ENCODE measurements at places on chromosomes 1 and 21.

DNA sequence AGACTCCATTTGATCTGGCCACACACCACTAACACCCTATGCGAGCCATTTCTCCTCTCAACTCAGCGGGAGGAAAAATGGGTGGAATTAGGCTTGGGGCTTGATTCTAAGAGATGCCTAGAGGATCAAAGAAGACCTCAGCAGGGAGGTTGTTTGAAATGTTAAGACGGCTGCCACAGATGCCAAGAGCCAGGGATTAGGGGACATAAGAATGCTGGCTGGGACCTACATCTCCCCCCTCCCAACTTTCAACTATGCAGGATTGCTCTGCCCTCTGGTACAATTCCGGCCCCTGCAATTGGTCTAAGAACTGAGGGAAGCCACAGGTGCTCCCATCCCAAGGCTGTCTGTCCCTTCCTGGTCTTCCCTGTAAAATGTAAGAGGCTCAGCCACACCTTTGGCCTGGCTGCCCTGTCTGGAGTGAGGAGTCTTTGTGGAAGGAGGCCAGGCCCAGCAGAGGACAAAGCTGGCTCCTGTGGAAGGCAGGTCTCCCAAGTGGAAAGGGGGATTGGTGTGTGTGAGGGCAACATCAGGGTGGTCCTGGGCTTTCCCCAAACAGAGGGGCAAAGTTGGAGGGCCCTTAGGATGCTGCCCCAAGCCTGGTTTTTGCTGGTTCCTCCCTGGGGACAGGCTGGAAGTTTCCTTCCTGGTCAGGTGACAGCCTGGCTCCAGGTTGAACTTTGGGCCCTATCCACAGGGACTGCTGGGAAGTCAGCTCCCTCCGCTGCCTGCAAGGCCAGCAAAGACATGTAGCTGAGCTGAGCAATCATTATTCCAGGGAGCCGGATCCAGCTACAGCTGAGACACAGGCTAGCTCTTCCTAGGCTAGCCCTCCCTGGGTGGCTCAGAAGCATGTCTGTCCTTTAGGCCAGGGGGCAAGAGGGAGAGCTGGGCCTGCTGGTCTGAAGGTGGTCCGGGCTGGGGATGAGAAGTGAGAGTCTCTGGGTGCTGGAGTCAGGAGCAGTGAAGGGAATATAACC is 34.5 kb upstream of the SYNC start:
- DNase-seq = no peak

DNA sequence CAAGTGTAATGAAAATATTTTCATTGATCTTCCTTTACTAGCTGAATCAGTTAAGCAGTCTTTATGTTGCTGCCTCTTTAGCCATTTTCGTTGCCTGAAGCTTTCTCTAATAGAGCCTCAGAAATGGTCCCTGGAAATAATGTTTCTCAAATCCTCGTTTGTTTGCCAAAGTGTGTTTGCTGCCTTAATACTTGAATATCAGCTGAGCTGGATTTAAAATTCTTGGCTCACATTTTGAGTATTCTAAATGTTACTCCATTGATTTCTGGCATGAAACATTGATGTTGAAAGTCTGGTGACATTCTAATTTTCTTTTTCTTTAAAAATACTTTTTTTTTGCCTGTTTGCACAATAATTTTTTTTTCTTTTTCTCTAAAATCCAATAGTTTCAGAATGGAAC is 84.6 kb upstream of the SERBP1 start:
- DNase-seq = no peak

- DNase-seq = no peak
These were observed 87.5 kb downstream of the COP1 start for GRCh38 chr1:176119549-176119948.

DNA sequence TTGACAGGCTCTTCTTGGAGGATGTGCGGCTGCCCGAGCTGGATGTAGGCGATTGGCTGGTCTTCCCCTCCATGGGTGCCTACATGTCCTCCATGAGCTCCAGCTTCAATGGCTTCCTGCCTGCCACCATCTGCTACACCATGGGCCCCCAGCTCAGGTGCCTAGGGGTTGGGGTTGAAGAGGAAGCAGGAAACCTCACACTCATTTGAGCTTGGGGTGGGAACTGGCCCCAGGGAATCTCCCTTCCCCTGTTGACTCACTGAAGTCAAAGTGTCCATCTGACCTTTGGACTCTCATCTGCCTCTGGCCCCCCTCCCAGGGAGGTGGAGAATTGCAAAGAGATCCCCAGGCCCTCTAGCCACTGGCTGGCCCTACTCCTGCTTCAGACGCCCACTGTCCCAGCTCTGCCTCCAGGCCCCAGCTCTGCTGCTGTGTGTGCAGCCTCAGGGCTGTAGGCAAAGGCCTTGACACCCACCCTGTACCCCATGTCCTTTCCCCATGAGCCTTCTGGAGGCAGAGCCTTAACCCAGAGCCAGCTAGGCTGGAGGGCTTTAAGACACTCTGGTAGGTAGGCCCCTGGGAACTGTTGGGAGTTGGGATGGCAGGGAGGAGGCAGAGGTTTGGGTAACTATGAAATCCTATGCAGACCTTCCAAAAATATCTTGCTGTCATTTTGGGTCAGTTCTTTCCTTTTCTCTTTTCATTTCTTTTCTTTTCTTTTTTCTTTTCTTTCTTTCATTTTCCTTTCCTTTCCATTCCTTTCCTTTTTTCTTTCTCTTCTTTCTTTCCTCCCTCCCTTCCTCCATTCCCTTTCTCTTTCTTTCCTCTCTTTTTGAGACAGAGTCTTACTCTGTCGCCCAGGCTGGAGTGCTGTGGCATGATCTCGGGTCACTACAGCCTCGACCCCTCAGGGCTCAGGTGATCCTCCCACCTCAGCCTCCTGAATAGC is 66.9 kb upstream of the TINAGL1 start:
- no peak for DNase-seq

DNA sequence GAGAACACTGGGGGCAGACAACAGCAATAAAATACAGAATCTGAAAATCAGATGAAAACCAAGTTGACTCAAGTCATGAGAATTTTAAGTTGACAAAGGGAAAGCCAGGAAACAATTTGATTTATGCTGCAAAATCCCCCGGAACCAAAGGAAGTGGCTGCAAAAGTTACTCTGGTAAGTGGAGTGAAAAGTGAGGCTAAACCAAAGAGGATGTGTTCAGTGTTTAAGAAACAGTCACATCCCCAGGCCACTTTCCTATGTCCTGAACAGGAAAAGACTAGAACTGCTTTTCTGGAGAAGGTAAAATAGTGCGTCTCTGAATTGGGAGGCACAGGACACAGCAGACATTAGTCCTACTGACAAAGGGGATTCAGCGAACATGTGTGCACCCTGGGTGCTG is 5.9 kb downstream of the TARBP1 start:
- DNase-seq = no peak

GRCh38 chr1:155130272-155131006 is 2.8 kb downstream of the EFNA1 start:
- DNase-seq = no peak

GRCh38 chr1:94602802-94603625 is 61.5 kb upstream of the F3 start:
- DNase-seq = no peak

GRCh38 chr1:30657131-30658013 is 66.0 kb downstream of the MATN1 start:
- DNase-seq = no peak

DNA sequence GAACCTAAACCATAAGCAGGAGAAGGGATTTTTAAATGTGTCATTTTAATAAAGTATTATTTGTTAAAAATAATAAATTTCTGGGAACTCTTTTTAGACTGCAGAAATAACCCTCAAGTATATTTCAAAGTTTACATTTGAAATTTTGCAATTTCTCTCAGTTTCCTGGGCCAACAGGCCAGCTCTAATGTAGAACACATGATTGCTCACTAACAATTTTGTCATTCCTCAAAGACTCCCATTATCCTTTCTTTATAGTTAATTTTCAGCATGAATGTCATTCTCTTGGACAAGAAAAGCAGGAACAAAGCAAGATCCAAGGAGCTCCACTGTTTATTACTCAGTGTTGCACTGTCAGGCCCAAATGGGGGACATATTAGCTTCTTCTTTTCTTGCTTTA is 119.4 kb upstream of the VANGL1 start:
- DNase-seq = no peak

DNA sequence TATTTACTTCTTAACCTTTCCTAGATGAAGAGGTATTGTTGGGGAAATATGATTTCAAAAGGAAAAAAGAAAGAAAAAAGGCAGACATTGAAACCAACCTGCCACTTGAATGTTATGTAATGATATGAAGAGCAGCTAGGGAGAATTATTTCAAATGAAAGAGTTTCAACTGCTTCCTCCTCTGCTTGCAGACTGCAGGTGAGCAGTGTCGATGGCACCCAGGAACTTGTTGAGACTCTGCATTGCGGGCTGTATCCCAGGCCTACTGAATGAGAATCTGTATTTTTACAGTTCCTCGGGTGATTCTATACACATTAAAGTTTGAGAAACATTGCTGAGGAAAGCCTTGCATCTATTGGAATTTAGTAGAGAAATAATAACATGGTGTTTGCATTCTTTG is 3.7 kb upstream of the RUNX1 start:
- no peak for DNase-seq

DNA sequence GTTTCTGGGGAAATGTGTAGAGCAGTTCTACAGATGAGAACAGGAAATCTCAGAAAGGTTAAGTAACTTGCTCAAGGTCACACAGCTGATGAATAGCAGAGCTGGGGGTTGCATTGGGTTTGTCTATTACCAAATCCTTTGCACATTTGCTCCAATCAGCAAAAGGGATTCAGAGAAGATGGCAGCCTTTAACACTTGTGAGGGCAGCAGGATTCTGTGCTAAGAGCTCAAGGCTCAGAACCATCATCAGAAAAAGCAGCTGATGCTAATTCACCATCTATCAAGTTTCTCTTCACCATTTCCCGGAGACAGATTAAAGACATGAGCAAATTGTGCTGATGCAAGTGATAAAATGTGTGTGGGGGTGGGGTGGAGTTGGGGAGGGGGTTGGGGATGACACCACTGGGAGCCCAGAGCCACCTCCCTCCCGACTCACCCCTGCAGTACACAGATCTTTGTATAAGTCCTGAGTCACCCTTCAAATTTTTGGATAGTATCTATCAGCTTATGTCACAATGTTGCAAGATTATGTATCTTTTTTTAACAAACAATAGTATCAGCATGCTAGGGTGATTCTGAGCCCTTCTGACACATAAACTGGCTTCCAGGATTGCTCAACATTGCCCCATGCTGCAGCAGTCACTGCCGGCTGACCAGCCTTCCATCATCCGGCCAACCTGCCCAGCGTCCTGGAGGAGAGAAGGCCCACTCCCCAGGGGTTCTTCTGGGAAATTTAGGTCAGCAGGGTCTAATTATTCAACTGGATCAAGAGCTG is 2.8 kb upstream of the SPSB1 start:
- DNase-seq = peak; percentile 29

DNA sequence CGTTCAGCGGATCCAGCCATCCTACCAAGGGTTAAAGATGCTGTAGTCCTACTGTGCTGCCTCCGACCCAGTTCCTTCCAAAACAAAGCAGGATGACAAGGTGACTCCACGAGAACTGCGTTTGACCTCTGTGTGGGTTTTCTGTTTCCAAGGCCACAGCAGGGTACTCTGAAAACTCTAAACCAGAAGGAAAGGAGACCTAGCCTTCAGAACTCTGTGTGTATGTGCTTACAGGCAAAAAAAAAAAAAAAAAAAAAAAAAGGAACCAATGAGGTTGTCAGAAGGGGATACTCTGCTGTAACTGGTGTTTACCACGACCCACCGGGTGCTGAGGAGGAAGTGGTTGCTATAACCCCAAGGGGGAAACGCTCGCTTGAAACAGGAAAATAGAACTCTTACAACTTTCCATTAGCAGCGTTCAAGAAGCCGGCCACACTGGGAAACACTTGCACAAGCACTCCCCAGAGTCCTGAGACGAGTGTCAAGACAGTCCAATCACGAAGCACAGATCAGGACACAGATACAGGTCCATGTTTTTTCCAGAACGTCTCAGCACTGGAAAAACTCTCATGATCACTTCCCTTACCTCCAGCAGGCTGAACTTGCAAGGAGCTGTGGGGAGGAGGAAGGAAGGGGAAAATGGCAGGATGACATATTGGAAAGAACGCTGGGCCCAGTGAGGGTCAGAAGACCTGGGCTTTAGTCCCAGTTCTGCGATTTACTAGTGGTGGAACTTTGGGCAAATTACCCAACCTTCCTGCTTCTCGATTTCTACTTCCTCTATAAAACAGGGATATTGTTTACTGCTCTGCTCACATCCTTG is 64.0 kb downstream of the ITPKB start:
- peak; percentile 61 for DNase-seq

- DNase-seq = no peak
These were observed 10.2 kb downstream of the SETSIP start for GRCh38 chr1:92065042-92065441.

DNA sequence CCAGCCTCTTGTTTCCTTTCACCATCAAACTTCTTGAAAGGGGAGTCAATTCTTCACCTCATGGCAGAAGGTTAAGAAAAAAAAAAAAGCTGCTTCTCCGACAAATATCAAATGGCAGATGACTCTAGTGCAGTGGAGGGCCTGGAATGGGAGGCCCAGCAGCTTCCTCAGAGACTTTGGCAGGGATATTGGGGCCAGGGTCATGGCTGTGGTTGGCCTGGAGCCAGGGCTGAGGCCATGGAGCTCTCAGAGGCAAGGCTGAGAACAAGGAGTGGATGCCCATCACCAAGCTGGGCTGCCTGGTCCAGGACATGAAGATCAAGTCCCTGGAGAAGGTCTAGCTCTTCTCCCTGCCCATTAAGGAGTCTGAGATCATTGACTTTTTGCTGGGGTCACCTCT is 18.7 kb downstream of the MTF1 start:
- no peak for DNase-seq

DNA sequence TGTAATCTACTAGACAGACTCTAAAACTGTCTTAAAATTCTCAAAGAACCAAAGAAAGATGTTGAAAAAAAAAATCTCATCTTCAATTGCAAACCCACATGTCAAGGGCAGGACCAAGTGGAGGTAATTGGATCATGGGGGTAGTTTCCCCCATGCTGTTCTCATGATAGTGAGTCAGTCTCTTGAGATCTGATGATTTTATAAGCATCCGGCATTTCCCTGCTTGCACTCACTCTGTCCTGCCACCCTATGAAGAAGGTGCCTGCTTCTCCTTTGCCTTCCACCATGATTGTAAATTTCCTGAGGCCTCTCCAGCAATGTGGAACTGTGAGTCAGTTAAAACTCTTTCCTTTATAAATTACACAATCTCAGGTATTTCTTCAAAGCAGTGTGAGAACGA is 257.0 kb downstream of the HHIPL2 start:
- DNase-seq = no peak

DNA sequence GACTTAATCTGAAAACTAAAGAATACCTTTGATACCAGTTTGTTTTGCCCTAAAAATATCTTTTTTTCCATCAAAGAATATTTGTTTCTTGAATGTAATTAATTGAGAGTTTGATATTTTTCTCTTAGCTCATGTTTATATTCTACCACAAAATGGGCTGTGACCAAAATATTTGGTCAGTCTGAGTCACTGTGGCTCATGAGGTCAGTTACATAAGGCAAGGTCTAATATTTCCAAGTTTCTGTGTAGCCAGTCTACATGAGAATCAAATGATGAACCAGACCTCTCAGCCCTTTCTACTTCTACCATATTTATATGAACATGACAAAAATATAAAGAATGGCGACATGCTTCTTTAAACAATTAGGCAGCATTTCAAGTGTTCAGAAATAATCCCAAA is 83.0 kb upstream of the IVNS1ABP start:
- no peak for DNase-seq

Measured in activated T-cell treated with anti-CD3 and anti-CD28 coated beads, Interleukin-2, amount 50 U/mL, for 4 hours (primary cell).